ENCODE measurements at places on chromosomes 7 and 10.
A peak's percentile ranks its signal among the peaks of the same experiment; 100 is the strongest.

- no peak for DNase-seq
Measured at GRCh38 chr10:69071610-69072009, 16.3 kb upstream of the SRGN start.

DNA sequence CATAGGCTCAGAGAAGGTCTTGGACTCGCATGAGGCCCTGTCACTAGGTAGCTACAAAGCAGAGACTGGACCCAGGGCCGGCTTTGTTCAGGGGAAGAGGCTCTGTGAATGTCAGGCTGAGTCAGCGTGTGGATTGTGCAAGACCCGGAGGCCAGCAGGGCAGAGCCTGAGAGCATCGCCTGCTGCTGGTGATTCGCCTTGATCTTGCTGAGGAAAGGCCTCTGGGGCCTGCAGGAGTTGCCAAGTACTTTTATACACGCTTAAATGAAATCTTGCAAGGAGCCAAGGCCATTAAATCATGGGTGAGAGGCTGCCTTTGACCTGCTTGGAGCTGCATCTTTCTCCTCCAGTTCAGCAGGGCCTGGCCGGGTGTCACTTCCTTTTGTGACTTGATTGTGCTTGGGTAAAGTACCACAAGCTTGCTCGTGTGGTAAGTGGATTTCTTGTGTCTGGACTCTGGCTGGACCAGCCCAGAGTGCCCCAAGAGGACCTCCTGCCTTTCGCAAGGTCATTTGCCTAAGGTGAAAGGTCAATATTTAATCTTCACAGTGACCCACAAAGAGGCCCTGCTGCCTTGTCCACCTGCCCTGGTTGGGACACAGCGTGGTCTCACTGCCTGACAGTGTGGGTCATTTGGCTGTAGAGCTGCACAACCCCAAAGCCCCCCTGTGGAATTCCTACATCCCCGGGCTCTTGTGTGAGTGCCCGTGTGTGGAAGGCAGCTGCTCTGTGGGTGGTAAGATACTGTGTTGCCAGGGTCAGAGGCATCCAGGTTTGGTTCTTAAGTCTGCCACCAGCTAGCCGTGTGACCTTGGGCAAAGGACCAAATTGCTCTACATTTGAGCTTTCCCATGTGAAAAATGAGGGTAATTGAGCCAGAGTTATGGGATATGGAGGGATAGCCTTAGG is 38.6 kb upstream of the SH2D4B start:
- peak; percentile 90 for DNase-seq

GRCh38 chr7:27188386-27189294 is 3.6 kb upstream of the HOXA11 start:
- peak; percentile 49 for DNase-seq

- no peak for DNase-seq
Measured at GRCh38 chr10:7571981-7572380, 94.8 kb downstream of the ITIH5 start.

GRCh38 chr7:24731313-24731712 is 26.0 kb downstream of the GSDME start:
- DNase-seq = no peak

GRCh38 chr10:1187151-1187854 is 131.1 kb downstream of the WDR37 start:
- DNase-seq = peak; percentile 34

GRCh38 chr7:134925766-134926165 is 60.5 kb upstream of the AGBL3 start:
- DNase-seq = no peak

DNA sequence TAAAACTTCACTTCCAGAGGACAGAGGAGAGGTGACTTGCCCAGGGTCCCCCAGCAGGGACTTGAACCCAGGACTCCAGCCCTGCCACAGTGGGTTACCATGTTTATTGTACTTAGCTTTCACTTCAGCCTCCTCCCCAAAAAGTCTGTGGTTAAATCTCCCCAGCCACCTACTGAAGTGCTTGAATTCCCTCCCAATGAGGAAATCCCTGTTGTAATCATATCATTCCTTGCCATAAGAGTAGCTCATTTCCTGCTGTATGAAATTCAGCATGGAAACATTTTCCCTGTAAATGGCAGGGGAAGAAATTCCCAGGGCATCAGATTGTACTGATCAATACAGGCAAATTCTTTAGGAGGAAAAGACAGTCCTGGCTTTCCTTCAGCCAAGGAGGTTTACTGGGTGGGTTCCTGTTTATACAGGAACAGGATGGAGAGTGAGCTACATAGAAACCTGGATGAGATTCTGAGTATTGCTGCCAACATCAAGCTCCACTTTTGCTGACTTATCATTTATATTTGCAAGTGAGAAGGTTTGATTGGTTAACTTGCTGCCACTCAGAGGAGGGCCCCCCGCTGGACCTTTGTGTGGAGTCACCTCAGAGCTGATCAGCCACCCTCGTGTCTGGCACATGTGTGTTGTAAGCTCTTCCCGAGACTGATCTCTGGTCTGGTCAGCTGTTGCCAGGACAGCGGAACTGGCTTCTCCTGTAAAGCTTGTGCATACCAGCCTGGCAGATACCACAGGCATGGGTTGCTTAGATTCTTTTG is 16.4 kb upstream of the PDZD8 start:
- peak; percentile 59 for DNase-seq

DNA sequence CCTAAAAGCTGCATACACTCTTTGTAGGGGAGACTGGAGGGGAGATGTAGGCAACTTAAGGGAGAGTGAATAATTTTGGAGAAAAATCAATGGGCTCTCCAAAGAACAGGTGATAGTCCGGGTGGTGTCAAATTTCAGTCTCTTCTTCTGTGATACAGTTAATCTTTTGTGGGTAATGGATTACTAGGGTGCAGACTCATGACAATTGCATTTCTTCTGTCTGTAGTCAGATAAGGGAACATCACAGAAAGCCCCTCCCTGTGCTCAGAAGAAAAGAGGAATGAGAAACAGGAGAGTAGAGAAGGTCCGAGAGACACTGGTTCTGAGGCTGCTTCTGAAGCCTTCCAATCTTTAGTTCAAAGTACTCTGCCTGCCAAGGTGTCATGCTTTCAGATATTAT is 1140.7 kb upstream of the LRRN3 start:
- no peak for DNase-seq

GRCh38 chr10:5679606-5680005 is 5.0 kb upstream of the TASOR2 start:
- no peak for DNase-seq

DNA sequence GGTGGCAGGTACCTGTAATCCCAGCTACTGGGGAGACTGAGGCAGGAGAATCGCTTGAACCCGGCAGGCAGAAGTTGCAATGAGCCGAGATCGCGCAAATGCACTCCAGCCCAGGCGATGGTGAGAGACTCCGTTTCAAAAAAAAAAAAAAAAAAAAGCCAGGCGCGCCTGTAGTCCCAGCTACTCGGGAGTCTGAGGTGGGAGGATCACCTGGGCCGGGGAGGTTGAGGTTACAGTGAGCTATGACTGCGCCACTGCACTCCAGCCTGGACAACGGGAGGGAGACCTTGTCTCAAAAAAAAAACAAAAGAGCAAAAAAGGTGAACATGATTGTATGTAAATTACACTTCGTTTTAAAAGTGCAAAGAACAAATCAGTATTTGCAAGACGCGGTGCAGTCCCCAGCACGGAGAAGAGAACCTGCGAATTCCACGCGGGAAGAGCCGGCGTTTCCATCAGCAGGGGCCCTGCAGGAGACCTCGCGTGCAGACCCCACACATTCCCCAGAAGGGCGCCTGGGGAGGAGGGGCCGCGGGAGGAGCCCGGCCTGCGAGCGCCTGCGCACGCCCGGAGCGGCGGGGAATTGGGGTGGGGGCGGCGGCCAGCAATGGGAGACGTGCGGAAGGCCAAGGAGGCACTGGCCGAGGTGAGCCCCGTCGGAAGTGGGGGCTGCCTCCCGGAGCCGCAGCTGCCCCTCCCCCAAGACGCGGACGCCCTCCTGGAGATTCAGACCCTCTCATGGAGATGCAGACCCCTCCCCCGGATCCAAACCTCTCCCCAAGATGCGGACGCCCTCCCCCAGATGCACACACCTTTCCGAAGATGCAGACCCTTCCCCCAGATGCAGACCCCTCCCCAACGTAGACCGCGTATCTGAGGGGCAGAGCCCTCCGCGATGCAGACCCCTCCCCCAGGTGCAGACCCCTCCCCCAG is 16.7 kb upstream of the SUN1 start:
- no peak for DNase-seq

DNA sequence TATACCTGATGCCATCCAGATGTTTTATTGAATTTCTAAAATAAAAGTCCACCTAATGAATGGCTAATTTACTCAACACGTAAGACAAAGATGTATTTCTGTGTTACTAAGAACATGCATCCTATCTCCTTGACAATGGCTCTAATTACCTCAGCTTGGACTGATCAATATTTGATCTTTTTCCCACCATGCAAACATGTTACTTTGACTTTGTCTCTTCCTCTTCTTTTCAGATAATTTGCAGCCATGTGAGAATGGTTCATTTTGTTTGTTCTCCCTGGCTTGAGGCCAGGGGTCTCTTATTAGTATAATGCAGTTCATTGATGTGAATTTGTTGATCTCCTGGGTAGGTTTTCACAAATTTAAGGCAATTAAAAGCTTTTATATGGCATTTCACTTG is 302.1 kb downstream of the ADK start:
- no peak for DNase-seq

DNA sequence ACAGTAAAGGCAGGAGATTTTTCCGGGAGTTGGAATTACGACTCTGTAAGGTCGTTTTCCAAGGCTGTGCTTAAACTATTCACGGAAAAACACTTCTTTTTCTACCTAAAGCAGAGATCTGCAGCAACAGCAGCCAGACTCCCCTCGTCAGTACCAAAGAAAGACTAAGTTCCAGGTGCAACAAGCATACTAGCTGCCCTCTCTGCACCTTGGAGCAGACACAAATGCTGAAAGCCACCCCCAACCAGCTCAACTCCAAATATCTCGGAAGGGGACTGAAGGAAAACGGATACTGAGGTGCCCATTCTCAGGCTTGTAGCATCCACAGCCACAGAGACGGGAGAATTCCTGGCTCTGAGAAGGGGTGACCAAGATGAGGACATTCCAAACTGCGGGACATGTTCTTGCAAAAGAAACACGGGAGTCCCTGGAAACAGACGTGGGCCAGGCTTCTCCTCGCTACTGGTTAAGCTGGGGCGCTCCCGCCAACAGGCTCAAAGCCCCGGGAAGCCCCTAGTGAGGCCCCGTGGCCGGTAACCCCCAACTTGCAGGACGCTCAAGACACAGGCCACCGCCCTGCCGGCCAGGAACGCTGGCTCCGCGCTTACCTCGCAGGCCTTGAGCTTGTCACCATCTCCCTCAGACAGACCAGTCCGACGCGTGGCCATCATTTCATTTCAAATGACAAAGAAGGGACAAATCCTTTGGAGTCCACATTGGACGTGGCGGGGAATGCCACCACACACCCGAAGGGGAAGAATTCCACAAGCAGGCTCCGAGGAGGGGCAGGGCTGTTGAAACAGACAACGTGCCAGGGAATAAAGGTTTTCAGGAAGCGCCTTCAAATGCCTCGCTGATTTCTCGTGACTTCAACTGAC is 2.2 kb downstream of the ARHGAP21 start:
- no peak for DNase-seq

DNA sequence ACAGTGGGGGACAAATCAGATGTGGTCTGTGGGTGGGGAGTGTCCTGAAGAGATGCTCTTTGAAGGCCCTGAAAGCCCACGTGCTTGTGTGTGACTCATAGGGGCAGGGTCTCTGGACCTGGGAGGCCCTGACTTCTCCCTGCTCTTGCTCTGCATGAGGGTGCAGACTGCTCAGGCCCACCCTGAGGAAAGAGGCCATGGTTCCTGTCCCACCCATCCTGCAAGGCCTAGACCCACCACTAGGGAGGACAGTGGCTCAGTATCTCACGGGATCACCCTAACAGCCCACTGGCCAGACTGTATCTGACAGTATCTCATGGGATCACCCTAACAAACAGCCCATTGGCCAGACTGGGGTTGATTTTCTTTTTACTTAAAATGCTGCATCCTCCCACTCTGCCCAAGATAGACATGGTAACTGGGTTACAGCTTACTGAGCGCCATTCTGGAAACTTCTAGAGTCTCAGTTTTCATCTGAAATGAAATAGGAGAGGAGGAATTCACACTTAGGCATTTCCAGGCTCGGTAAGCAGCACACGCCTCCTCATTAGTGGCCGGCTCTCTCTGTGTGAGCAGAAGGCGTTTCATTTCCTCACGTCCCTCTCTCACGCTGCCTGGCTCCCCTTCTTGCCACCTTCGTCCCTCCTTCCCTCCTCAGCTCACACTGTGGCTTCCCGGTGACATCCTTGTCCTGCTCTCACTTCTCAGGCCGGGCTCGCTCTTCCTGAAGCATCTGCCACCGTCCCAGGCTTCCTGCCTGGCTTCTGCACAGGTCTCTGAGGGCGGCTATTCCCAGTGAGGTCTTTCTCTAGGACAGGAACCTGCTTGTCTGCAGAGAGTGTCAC is 242.6 kb downstream of the GLRX3 start:
- DNase-seq = no peak

DNA sequence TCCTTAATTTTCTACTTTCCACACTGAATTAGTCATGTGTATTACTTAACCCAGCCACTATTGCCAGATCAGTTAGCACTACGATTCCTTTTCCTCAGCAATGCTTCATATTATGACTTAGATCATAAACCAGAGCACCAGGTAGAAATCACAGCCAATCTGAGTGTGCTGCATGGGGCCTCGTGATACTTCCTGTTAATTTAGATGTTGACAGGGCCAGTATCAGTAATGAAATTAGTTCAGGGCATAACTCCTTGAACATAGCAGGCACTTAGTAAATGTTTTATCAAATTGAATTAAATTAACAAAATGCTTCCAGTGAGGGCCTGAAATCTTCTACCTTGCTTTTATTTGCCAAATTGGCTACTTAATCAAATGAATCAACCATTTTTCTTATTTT is 169.3 kb upstream of the LRGUK start:
- no peak for DNase-seq

- no peak for DNase-seq
Measured at GRCh38 chr7:115840702-115841101, 189.9 kb downstream of the TFEC start.

DNA sequence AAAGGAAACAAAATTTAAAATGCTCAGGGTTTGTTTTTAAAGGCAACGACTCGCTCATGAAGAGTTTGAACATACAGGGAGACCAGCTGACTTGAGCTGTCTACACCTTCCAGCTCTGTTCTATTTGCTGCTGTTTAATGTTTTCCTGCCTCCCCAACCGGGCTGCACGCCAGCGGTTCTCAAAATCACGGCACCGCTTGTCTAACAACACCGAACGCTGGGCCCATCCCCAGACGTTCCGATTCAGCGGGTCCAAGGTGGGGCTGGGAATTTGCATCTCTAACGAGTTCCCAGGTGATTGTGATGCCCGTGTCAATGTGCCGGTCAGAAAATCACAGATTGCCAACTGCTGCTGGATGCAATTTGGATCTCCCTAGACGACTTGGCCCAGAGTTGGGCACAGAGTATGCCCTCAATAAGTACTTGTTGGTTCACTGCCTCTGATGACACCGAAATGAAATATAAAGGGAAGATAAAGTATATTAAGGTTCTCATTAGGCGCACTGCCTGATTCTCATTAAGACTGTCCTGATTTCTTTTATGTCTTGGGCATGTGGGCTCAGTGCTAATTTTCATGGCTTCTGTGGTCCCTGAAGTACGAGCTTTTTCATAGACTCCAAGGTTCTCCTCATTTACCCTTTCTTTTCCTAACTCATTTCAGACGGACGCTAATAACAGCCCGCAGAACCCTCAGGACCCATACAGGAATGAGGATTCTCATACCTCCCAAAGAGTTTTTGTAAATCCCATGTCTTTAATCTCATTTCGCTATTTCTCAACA is 28.5 kb downstream of the CELF2 start:
- DNase-seq = no peak

- DNase-seq = no peak
Measured at GRCh38 chr7:27641581-27642230, 21.0 kb downstream of the HIBADH start.

Measured in breast epithelium (tissue), 4 donors.